ENCODE measurements at places on chromosomes 16 and 17.

DNA sequence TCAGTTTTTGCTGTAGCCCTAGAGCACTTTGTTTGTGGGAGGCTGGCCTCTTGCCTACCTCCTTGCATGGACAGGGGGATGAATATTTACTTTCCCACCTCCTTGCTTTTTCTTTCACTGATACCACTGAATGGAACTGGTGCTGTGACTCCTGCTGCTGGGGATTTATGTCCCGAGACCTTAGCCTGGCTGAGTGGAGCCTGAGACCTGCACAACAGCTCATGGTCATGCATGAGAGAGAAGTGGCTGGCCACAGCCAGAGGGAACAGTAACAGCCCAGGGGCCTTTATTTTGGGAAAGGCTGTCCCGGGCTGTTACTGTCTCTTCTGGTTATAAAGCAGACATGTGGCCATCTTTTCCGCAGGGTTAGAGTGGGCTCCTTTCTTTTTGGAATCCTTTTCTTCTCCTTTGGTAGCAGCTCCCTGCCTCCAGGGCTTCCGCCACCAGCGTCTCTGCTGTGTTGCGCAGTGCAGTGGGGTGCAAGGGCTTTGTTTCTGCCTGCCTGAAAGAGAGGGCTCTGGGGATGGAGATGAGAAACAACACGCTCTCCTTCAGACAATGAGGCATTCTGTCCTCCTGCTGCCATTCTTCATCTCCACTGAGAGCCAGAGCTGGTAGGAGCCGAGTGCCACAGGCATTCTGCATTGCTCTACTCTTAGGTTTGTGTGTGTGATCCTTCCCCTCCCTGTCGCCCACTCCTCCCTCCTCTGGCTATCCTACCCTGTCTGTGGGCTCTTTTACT lies 14.5 kb downstream of the SNX11 start:
- DNase-seq, result peak; percentile 82

- no peak for DNase-seq
These were observed 670 bp upstream of the CTF1 start for GRCh38 chr16:30895627-30896260.

- no peak for DNase-seq
These were observed 3.6 kb downstream of the RNF166 start for GRCh38 chr16:88702371-88703210.

- DNase-seq, result no peak
These were observed 45.9 kb downstream of the CDH13 start for GRCh38 chr16:82672676-82673075.

- no peak for DNase-seq
These were observed 832.3 kb upstream of the GOT2 start for GRCh38 chr16:59566446-59566845.

DNA sequence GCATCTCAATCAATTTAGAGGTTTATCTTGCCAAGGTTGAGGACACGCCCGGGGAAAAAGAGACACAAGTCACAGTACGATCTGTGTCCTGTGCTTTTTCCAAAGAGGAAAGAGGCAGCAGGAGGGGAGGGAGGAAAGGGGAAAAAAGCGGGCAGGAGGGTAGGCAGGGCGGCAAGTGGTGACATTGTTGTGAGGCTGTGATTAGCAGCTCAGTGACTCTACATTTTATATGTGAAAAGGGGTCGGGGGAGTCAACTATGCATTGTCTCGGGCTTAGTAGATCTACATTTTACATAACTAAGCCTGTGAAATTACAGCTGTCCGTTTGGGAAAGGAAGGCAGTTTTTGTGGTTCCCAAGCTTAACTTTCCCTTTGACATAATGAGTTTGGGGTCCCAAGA lies 22.2 kb upstream of the RIPOR1 start:
- no peak for DNase-seq

DNA sequence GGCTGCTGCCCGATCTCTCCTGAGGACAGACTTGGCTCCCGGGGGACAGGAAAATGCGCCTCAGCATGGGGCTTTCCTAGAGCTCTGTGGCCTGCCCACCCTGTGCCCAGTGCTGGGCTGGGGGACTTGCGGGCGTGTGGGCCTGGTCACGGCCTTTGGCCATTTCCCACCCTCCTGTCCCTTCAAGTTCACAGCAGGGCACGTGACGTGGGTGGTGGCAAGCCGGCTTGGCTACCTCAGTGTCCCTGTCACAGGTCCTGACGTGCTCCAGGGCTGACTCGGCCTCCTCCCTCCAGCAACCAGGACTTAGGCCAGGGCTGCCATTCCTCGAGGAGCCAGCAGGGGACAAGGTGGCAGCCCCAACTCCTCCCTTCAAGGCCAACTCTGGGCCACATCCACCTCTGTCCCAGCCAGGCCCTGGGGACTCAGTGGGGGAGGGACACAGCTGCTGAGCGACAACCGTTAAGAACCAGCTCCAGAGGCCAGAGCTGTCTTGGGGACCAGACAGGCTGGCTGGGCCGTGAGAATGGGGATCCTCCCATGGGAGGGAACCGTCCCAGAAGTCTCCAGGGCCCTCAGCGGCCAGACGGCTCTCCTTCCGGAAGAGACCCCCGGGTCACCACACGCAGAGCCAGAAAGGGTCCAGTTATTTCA lies 981 bp upstream of the UNC13D start:
- DNase-seq, result peak; percentile 89

DNA sequence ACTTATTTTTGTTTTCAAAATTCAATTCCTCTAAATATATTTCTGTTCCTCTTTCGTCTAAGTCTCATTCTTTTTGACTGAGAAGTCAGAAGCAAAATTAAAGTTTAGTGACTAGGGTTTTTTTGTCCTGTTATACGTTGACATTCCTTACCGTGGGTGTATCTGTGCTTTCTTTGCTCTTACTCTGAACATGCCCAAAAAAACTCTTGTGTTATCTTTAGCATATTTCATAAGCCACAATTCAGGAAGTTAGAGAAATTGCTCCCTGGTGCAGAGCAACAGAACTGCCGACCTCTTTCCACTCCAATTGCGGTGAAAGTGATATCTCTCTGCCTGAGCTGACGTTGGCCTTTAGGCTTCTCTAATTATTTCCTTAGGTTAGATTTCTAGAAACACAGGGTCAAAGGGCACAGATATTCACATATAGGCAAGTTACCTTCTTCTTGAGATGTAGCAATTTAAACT lies 65.7 kb downstream of the CENPV start:
- DNase-seq, result no peak

GRCh38 chr16:26727848-26728247 lies 338.9 kb upstream of the C16orf82 start:
- DNase-seq, result no peak

DNA sequence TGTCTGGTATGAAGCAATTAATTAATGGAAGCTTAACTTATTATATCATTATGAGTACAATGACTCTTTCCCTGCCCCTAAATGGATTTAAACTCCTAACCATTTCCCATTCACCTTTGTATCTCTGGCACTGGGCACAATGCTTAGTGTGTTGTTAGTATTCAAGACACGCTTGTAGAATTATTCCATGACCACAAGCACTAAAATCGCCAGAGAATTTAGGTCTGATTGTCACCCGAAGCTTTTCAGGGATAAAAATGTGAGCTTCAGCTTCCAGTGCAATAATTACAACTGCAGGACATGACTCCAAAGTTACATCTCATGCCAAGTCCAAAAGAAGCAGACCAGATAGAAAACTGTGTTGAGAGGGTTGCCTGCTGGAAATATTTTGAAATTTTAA lies 101.6 kb downstream of the CDH8 start:
- no peak for DNase-seq

GRCh38 chr16:17362946-17363345 lies 107.8 kb downstream of the XYLT1 start:
- DNase-seq, result no peak

- DNase-seq, result no peak
These were observed 49.7 kb downstream of the NF1 start for GRCh38 chr17:31144428-31144827.

GRCh38 chr17:60436676-60437075 lies 14.4 kb downstream of the CHCT1 start:
- DNase-seq, result no peak

DNA sequence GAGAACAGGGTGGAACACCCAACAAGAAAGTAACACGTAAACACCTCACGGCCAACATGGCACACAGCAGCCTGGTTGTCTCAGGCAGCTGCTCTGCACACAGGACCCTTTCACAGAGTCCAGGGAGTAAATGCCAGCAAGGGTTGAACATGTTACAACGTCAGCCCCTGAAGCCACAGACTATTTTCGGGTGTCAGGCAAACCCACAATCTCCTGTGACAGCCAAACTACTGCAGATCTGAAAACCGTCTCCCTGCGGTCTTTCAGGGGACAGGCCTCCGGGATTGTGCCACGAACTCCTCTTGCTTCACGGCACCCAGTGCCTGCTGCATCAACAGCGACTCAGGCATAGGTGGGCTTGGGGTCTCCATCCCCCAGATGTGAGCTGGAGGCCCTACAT lies 127.7 kb downstream of the XYLT1 start:
- no peak for DNase-seq

- no peak for DNase-seq
These were observed 18.3 kb downstream of the GLYR1 start for GRCh38 chr16:4828567-4829321.

DNA sequence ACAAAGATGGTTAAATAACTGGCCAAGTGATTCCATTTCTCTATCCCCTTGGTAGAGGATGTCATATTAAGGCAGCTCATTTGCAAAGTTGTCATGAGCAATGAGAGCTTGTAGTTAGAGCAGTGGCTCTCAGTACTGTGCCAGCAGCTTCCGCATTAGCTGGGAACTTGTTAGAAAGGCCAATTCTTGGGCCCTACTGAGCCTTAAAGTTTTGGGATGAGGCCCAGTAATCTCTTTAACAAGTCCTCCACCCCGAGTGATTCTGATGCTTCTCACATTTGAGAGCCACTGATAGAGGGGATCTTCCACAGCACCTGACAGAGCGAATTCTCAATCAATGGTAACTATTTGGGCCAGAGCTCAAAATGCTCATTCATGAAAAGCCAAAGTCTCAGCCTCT lies 20.2 kb upstream of the CCL1 start:
- no peak for DNase-seq

DNA sequence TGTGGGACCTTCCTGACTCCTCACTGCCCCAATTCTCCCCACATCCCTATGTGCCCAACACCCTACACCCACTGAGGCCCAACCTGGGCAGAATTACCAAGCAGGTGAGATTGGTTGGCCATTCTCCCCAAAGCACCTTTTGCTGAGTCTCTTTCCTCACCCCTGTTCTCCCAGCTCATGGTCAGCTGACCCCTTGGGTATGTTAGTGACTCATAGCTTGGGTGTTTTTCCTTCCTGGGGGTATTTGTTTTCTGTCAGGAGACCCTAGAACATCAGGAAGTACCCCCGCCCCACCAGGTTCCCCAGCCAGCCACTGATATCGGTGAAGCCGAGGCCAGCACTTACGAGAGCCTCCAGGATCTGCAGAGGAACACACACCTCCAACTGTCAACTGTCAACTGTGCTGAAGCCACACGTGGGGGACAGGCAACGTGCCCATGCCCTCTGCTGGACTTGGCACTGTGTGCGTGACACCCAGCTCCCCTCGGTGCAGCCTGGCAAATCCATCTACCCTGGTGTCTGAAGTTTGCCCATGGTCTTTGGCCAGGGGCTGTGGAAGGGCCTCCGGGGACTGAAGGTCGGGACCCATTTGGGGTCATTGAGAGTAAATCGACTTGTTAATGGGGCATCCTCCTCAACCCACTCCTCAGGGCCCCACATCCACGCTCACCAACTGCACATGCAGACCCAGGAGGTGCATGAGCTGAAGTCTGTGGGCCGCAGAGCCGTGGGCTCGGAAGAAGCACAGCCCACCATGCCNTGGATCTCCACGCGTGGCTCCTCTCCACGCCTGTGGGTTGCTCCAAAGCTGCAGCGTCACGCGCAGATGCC lies 53.1 kb downstream of the METRNL start:
- no peak for DNase-seq

GRCh38 chr17:80474961-80475909 lies 1.2 kb downstream of the NPTX1 start:
- no peak for DNase-seq

DNA sequence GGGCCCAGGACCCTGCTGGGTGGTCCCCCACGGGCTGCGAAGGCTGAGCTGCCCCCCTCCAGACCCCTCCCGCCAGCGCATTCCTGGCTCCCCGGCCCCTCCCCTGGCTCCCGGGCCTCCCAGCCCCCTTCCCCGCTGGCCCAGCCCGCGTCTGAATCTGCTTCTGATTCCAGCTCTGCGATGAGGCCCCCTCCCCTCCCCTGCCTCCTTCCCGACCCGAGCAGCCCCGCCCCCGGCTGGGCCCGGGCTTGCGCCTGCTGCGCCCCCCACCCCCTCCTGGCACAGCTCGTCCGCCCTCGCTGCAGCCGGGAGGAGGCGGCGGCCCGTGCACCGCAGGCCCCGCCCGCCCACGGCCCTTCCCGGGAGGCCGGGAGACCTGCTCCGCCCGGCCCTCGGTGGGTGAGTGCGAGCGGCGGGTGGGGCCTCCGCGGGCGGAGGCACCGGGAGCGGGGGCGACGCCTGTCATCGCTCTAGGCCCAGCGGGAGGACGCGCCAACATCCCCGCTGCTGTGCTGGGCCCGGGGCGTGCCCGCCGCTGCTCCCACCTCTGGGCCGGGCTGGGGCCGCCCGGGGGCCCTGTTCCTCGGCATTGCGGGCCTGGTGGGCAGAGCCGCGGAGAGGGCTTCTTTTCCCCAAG lies at the start of gene NTN3:
Gene NTN3 (plus strand): TSS at position 282 of the 637 bp plus-strand sequence. CDS start 405 bp downstream, outside the sequence.
- DNase-seq, result peak; percentile 32

- DNase-seq, result no peak
These were observed 49.3 kb upstream of the JPH3 start for GRCh38 chr16:87552772-87553573.

GRCh38 chr16:15031179-15031578 lies 24.7 kb downstream of the NTAN1 start:
- DNase-seq, result no peak

DNA sequence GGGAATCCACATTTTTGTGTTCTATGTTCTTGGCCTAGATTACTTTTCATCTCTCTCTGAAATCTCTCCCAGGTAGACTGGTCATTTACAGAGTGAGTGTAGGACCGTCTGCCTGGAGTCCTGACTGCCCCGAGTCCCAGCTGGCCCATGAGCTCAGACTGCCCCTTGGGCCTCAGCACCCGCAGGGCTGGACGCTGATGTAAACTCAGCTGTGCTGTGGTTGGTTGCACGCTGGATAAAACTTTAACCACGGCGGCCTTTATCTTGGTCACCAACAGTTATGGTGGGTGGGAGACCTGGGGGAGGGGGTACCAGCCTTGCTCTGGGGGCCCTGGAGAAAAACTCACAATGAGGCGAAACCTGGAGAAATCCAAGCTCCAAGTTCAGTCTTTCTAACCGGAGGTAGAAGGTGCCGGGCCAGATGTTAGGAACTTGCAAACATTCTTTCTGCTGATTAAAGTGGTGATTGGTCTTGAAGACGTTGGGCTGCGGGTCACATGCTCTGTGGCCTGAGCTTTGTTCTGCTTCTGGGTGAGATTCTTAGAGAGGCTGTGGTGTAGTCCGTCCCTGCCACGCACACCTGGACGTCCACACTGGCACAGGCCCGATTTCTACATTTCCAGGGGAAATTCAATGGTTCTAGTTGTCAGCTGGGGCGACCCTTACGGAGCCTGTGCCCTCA lies 6.9 kb downstream of the METRNL start:
- no peak for DNase-seq

- no peak for DNase-seq
These were observed 33.1 kb downstream of the CNGB1 start for GRCh38 chr16:57937861-57938260.

DNA sequence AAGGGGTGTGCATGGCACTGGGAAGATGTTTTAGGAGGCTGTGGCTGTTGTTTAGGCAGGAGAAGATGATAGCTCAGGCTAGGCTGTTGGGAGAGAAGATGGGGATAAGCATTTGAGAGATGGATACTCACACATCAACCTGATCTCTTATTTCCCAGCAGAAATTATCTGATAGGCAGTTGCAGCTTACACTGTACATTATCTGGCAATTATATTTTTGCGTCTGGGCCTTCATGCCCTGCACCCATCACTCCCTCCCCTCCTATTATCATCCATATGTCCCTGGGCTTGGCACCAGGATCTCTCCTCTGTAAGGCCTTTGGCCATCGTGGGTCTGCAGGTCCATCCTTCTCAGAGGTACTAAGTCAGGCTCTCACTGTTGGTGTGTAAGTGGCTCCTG lies 401.0 kb upstream of the EEF2KMT start:
- DNase-seq, result no peak

All from thyroid gland (tissue), 4 donors.